Ecto neural progenitor cell (in vitro differentiated cells): ENCODE measurements at places on chromosomes 12 and 14.

- no peak for DNase-seq
Measured at GRCh38 chr12:74489543-74489942, 48.1 kb upstream of the ATXN7L3B start.

GRCh38 chr12:124111006-124111405, 138.0 kb downstream of the ZNF664 start:
- DNase-seq, result no peak

DNA sequence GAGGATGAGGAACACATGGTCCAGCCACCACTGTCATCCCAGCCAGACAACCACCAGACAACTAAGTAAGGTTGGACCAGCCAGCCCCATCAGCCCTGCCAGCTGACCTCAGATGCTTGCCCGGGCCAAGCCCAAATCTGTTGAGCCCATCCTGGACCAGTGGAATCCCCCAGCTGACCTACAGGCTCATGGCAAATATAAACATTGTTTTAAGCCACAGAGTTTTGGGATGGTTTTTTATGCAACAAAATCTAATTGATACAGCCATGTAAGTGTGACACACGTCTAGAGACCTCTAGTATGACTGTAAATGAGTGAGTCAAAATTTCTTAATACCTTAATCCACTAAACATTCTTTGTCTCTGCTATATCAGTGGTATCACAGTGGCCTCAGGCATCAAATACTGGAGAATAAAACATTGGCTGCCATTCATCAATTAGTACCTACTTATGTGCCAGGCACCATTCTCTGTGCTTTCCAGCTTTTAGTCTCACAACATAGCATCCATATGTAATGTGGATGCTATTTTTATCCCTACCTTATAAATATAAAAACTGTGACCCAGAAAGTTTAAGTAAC, 24.2 kb upstream of the NT5DC3 start:
- DNase-seq, result no peak

- DNase-seq, result no peak
Measured at GRCh38 chr12:102920271-102920670, 3.2 kb upstream of the PAH start.

- DNase-seq, result no peak
Measured at GRCh38 chr12:122872815-122873361, 23.0 kb downstream of the VPS37B start.

DNA sequence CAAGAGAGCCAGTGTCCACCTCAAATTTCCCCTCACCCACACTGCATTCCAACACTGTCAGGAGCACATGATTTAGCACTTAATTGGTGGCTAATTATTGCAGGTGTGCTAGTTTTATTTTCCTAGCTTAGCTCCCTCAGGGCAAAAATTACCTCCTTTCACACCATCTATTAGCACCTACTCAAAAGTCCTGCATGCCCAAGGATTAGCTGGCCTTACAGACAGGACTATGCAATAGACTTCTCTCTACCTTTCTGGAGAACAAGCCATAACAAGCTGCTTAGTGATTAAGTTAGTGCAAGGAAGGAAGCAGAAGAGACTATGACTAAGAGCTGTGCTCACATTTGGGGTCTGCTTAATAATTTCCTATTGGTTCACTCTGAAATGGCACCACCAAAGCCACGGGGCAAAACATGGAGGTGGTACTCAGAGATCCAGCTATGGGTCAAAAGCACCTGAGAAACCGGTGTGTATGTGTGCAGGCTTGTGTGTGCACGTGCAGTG, 69.5 kb downstream of the STON2 start:
- DNase-seq, result no peak

- DNase-seq, result no peak
Measured at GRCh38 chr14:56131865-56132833, 13.9 kb downstream of the PELI2 start.

DNA sequence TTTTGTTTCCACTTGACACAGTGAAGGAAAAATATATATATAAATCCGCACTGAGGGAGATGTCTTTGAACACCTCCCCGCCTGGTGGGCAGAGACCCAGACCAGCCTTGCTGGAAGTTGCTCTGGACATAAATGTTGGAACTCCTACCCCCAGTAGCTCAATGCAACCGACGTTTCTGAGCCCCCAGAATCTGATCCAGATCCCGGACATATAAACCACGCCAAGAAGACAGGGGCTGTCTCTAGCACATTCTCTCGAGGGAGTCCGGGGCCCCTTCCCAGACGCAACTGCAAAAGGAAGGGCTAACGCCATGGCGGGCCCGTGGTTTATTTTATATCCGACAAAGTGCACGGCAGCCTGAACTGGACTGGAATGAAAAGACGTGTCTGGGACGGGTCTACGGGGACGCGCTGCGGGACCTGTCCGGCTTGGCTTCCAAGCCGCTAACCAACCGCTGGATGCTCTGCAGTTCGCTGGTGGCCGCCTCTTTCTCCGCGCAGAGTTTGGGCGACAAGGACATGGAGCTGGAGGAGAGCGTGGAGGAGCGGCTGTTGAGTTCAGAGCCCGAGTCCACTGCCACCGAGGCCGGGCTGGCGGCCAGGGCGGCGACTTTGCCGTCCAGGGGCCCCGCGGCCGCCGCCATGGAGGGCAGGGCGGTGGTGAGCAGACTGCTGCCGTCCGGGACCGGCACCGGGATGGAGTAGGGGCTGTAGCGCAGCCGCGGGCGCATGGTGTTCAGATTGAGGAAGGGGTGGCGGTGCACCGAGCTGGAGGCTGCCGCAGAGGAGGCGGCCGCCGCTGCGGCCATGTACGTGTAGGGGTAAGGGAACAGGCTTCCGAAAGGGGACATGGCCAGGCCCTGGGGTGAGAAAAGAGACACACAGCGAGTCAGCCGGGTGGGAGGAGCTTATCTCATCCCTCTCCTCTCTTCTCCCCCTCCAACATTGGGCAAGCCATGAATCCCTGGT, 12.2 kb downstream of the TBX3 start:
- DNase-seq, result peak; percentile 79

DNA sequence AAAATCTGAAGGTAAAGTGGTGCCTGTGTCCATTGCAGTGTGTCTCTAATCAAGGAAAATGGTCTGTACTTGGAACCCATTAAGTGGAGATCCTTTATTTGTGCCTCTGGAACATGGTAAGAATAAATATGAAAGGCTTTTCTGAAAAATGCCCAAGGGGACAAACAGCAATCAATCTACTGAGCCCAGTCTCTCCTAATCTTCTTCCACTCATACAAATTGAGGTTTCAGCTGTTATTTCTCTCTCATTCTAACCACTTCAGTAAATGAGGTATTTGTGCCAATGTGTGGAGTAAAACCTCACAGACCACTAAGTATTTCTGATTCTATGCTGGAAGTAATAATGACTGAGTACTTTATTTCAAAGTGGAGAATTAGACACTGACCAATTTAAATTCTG, 82.3 kb upstream of the ST8SIA1 start:
- DNase-seq, result no peak

- peak; percentile 81 for DNase-seq
Measured at GRCh38 chr14:47675466-47676314, at the start of gene MDGA2. TSS of gene MDGA2 (minus strand) at chr14:47675605.

DNA sequence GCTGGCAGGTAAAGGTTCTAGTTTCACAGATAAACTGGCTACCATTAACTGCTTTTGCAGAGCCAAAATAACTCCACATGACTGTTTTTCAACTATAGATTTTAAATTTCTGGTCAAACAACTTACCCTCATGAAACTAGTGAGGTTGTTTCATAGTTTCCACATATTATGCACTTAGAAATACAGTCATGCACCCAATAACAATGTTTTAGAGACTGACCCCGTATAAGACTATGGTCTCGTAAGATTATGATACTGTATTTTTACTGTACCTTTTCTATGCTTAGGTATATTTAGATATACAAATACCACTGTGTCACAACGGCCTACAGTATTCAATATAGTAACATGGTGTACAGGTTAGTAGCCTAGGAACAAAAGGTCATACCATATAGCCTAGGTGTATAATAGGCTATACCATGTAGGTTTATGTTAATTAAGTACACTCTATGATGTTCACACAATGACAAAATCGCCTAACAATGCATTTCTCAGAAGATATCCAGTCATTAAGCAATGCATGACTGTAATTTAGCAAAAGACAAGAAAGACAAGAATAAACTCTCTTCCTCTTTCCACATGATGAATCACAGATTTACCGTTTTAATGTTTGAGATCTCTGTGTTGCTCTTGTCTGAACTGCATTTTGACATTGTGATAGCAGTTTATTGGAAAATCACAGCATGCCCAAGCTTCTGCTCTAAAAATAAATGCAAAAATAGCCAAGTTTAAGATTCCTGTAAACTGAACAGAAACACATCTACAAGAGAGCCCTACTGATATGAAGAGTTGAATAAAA, 17.1 kb downstream of the DICER1 start:
- no peak for DNase-seq

DNA sequence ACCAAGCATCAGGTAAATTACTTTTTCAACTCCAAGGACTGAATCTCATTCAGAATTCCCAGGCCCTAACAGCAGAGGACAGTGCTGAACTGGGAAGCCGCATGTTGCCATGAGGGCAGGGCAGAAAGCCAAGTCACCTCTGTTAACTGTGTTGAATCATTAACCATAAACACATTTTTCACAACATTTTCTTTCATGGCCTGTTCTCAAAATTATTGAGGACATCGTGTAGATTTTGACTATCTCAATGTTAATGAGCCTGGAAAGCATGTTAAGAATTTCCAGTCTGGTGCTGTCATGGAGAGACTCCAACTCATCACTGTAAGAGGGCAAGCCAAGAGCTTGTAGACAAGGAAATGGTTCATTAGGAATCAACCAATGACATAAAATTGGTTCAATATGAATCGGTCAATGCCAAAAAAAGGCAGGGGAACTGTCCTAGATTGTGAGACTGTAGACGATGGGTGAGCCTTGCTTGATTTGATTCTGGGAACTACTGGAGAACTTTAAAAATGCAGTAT, 33.7 kb downstream of the CPM start:
- no peak for DNase-seq
